CD4-positive, alpha-beta T cell treated with Interleukin-6 for 4 hours (primary cell): ENCODE measurements at places on chromosomes 13 and 19.
A peak's percentile ranks its signal among the peaks of the same experiment; 100 is the strongest.

DNA sequence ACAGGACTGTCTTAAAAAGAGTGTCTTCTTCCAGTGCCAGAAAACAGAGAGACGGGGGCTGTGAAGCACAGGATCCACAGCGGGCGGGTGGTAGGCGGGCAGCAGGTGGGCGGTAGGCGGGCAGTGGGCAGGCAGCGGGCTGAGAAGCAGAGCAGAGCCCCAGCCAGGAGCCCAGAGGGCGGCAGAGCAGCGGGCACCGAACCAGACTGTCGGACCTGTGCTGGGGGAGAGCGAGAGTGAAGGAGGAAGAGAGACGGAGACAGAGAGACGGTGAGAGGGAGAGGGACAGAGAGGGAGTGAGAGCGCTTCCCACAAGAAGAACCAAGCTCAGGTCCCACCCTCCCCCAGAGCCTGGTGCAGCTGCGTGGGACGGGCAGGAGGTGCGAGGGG, 30.3 kb downstream of the RASA3 start:
- no peak for DNase-seq

DNA sequence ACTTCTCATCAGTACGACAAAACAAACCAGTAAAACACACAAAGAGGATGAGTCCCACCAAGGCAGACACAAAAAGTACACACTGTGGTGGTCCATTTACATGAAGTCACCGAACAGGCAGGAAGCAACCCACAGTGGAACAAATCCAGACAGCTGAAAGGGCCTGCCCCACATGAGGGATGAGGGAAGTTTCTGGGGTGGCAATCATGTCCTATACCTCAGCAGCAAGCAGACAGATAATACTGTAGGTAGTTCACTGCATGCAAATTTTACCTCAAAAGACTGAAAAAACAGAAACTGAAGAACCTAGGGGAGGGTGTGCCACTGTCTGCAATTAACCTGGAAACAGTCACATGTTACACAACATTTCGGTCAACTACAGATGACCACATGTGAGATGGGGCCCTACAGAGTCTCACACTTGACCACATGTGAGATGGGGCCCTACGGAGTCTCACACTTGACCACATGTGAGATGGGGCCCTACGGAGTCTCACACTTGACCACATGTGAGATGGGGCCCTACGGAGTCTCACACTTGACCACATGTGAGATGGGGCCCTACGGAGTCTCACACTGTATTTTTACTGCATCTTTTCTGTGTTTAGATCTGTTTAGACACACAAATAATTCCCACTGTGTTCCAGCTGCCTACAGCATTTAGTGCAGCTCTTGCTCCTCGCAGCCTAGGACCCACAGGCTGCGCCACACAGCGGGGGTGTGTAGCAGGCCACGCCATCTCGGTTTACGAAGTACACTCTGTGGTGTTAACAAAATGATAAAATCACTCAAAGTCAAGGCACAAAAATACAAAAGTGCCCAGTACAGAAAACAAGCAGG, 22.2 kb downstream of the PCID2 start:
- no peak for DNase-seq

DNA sequence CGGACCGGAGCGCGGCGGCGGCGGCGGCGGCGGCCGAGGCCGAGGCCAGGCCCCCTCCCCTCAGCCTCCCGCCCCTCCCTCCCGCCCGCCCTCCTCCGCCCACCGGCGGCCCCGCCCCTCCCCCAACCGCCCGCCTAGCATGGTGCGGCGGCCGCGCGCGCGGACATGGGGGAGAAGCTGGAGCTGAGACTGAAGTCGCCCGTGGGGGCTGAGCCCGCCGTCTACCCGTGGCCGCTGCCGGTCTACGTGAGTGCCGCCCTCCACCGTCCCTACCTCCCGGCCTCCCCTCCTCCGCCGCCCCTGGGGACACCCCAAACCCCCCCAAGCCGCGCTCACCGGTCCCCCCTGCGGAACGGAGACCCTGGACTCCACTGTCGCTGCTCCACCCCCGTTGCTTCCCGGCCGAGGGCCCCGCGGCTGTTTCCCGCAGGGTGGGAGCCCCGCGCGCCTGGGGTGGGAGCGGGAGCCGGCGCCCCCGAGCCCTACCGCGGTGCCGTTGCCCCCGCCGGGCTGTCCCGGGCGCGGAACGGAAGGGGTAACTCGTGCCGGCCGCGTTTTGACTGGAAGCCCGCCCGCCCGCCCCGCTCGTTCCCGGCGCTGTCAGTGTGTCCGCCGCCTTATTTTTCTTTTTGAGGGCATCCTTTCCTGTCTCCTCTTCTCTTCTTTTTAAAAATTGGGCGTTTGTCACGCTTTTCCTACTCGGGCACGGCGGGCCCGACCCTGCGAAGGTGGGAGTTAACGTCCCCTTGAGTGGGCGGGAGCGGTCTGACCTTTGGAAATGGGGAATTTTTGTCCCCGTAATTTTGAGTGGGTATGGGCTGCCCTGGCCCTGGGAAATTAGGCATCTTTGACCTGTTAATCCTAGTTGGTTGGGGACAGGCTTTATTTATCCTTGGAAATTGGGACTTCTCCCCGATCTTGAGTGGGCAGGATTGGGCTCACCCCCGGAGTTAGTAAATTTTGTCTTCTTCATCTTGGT, 576 bp downstream of the DOT1L start:
- DNase-seq: no peak

DNA sequence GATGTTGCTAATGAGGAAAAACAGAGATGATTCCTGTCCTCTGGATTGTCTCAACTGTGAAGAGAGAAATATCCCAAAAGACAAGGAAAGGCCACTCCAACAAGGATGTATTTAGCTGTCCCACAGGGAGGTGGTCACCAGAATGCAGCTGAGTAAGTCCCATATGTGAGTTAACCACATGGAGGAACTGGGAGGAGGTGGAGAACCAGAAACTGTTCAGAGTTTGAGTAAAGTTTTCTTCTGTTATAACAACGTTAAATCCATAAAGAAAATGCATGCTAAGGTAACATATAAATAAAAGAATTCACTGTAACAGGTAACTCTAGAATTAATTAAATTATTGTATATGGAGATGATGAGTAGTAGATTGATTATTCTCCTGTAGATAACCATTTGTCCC, 5.3 kb downstream of the ZNF763 start:
- no peak for DNase-seq

DNA sequence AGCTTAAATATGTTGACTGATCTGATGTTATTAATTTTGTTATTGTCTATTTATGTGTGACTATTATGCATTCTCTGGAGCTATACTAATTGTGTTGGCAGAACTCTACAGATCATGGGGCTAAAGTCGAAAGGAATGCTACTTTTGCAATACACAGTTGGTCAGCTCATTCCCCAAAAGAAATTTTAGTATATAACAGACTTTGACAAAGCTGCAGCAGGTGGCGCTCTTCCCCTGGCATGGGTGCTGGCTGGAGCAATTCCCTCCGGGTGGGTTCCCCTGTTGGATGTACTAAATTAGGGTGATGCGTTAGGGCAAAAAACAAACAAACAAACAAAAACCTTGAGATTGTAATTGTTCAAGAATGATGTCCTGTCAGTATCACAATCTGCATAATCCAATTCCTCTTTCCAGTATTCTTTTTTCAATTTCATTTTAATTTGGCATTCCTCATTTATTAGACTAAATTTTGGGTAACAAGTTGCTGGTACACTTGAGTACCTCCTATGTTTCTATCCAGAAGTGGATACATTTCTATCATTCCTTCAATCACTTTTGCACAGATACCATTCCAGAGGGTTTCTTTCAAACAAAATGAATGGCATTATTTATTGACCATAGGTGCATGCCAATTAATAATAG, 322.8 kb upstream of the EDNRB start:
- no peak for DNase-seq

DNA sequence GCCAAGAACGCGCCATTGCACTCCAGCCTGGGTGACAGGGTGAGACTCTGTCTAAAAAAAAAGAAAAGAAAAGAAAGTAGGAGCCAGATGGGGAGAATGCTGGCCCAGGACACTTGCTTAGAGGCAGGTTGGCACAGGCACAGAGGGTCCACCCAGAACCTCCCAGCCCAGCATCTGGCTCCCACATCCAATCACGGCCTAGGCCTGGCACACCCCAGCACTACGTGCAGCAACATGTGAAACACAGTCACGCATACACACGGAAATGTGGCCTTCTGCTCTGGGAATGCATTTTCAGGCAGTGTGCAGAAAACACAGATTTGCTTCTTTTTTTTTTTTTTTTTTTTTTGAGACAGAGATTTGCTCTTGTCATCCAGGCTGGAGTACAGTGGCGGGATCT, 20.9 kb upstream of the FOSB start:
- DNase-seq: no peak

- DNase-seq: no peak
These were observed 173.1 kb upstream of the SOX1 start for GRCh38 chr13:111893607-111894443.

- no peak for DNase-seq
These were observed 38.6 kb downstream of the TNFRSF19 start for GRCh38 chr13:23608701-23609413.

DNA sequence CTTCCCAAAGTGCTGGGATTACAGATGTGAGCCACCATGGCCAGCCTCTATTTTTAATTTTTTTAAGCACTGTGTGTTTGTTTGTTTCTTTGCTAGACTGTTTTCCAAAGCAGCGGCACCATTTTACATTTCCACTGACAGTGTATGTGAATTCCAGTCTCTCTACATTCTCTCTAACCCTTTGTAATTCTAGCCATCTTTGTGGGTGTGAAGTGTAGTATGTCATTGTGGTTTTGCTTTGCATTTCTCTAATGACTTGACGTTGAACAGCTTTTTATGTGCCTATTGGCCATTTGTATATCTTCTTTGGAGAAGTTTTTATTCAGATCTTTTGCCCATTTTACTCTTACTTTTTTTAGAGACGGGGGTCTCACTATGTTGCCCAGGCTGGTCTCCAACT, 11.6 kb downstream of the PNPLA6 start:
- DNase-seq: no peak

DNA sequence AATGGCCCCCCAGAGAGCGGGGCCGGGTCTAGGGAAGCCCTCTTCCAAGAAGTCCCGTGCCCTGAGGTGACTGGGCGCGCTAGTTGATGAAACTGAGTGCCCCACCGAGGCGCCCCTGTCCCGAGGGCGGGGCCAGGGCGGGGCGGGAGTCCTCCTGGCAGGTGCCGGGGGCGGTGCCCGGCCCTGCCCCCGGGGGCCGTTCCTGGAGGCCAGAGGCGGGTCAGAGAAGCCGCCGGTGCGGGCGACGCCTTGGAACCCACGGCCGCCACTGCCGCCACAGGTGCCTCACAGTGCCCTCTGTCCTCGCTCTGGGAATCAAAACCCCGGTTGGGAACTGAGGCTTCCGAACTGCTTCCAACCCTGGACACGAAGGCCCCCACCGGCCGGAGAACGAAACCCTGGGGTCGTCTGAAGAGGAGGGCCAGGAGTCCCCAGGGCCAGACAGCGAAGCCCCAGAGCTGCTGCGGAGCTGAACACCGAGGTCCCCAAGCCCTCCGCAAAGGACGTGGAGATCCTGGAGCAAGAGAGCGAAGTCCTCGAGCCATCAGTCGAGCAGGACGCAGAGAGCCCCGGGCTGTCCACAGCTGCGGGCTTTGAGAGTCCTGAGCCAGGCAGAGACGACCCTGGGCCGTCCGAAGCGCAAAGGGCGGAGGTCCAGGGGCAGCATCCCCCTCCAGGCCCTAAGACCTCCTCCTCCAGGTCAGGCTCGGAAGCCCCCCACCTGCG, at the start of gene MISP3:
TSS of gene MISP3 (plus strand) at position 252 of the 726 bp plus-strand sequence. CDS start 524 bp downstream, outside the sequence.
- peak; percentile 47 for DNase-seq

GRCh38 chr19:40217027-40217810, 965 bp downstream of the TTC9B start:
- DNase-seq: no peak

DNA sequence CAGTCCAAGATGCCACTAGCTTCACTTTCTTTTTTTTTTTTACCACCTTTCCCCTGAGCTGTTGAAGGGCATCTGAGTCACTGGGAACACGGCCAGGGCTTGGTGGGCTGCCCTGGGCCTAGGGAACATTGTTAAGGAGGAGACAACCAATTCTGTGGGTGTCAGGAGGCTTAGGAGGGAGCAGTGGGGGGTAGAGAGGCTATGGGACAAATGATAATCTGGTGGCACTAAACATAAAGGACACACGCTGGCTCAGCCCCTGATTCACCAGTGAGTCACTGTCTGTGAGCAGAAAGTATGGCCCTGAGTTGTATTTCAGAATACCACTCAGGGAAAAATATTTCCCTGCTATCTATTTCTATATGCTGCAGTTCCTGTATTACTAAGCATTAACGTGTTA, 207.8 kb downstream of the DCLK1 start:
- no peak for DNase-seq

DNA sequence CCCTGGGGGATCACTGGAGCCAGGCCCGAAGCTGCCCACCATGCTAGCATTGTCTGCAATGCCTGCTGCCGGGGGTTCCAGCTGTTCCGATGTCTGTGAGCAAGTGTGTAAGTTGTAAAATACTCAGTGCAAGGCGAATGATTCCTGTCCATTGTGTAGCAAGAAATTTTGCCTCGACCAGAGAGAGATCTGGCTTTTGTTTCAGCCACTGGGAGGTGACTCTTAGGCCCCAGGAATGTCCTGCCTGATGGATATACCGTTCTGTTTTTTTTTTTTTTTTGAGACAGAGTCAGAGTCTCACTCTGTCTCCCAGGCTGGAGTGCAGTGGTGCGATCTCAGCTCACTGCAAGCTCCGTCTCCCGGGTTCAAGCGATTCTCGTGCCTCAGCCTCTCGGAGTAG, 7.3 kb upstream of the GADD45B start:
- no peak for DNase-seq

DNA sequence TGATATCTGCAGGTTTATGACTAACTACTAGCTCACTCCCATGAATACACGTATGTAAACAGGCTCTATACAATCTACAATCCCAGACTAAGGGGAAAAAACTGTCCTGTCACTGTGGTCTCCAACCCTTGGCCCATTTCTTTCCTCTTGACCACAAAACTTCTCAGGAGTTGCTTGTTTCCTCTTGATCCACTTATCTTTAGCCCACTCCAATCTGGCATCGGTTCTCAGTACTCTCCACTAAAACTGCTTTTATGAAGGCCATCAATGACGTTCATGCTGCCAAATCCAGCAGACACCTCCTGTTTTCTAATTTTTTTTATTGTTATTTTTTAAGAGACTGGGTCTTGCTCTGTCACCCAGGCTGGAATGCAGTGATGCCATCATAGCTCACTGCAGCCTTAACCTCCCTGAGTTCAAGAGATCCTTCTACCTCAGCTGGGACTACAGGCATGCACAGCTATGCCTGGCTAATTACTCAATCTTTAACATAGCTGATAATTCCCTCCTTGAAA, 31.9 kb upstream of the USPL1 start:
- DNase-seq: no peak

GRCh38 chr13:110433014-110433413, 125.9 kb downstream of the COL4A2 start:
- no peak for DNase-seq

DNA sequence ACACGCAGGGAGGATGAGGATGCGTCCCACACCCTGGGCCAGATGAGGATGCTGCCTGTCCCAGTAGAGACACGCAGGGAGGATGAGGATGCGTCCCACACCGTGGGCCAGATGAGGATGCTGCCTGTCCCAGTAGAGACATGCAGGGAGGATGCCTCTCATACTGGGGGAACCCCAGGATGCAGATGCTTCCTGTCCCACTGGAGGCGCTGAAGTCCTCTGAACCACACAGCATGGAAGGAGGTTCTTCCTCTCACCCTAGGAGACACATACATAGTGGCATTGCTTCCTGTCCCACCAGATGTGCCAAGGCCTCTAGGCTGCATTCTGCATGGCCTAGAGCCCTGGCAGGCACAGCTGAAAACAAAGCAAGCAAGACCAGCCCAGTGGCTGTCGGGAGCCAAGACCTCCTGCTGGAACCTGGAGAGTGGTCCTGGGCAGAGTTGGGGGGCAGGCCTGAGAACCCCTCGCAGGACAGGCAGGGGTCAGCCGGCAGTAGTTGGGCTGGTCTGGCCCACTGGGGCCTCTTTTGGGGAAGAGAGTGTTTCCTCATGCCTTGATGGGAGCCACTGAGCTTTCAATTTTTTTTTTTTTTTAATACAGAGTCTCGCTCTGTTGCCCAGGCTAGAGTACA, 4.3 kb downstream of the HPN start:
- DNase-seq: peak; percentile 38
